ENCODE measurements at places on chromosomes 12 and 14.

DNA sequence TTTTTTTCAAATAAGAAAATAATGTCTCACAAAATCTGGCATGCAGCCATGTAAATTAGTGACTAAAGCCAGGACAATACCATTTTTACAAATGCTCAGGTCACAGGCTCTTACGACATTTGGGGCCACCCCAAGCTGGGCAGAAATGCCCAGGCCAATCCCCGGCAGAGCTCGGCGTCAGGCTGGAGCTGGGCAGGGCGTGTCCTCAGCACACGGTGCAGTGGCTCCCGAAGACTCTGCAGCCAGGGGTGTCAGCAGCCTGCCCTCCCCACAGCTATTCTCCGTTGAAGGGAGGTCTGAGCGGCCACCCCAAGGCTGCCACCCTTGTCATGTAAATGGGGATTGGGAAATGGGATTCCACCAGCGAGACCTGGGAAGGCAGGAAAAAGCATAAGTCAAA is 158.6 kb downstream of the DICER1 start:
- no peak for DNase-seq

GRCh38 chr14:58793131-58793740 is 155.5 kb downstream of the DACT1 start:
- no peak for DNase-seq

GRCh38 chr12:14795028-14795448 is 8.2 kb downstream of the WBP11 start:
- DNase-seq = no peak

DNA sequence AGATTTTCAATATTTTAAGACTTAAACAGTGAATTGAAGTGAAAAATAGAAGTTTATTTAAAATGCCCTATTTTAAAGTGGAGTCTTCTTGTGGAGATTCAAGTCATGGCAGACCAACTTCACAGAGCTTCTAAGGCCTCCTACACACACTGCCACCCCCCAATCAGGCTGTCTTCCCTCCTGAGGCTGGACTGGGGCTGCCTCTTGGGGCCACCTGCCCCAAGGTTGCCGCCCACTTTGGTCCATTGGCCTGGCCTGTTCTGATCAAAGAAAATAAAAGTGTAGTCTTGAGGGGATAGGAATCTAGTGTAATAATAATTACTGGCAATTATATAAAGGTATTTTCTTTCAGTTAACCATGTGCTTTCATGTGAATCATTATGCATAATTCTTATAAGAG is 1.3 kb downstream of the GOLT1B start:
- no peak for DNase-seq

DNA sequence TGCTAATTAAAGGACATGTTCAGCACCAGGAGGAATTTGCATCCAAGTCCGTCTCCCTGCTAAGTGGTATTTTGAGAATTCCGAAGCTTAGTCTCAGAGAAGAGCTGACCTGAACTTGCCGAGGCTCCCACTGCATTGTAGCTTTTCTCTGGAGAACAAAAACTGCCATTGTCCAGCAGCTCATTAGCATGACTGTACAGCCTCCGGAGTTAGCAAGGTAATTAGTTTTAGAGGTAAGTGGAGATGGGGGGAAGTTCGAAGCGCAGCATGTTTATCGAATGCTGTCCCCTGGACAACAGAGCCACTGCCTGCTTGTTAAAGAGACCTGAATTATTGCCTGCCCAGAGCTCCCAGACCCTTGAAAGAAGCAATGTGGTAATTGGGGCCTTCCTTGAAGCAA is 160.3 kb upstream of the PELI2 start:
- no peak for DNase-seq

GRCh38 chr12:14774906-14775635 is 28.2 kb downstream of the WBP11 start:
- DNase-seq = no peak

GRCh38 chr12:65779091-65779642 is 45.1 kb upstream of the HMGA2 start:
- DNase-seq = no peak

DNA sequence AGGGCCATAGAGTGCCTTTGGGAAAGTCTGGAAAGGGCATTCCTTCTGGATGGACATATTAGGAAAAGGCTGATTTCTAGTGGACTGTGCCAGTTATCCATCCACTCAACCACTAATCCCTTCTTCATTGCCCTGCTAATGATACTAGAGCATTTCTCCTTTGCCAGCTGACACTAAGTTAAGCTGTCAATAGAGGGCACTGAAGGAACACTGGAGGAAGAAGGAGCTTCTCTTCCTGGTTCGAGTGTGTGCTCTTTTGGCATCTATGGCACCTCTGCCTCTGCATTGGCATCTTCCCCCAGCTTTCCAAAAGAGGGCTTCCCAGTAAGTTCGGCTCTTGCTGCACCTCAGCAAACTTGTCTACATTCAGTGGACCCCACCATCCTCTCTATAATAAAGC is 165.4 kb downstream of the DERA start:
- DNase-seq = no peak

DNA sequence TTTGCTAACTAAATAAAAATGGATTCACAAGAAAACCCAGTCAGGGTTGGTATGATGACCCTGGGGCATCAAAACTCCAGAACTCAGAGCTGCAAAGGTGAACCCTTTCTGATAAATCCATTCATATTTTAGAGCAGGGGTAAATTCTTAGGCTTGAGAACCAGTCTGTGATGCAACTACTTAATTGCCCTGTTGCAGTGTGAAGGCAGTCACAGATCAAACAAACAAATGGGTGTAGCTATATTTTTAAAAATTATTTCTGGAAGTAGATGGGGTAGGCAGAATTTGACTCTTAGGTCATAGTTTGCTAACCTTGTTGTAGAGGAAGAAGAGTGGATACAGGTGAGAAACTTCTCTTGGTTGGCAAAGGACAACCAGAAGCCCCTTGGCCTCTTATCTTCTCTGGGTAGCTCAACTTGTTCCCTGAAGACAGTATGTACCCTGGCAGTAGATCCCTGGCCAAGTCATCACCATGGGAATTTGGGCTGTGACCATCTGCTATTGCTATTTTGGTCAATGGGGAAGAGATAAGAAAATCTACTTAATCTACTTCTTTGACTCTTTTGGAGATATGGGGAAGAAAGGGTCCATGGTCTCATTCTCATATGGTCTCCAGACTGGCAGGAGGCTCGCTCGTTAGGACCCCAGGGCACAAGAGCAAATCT is 216.1 kb downstream of the PPM1H start:
- DNase-seq = no peak

DNA sequence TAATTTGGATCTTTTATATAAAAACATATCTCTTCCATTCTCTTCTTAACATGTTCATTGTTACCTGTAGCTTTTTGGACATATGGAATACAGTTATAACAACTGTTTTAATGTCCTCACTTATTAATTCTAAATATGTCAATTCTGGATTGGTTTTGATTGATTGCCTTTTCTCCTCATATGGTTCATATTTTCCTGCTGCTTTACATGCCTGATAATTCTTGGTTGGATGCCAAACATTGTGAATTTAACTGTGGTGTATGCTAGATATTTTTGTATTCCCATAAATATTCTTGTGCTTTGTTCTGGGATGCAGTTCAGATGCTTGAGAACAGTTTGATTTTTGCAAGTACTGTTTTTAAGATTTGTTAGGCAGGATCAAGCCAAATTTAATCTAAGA is 10.8 kb downstream of the C14orf132 start:
- no peak for DNase-seq

DNA sequence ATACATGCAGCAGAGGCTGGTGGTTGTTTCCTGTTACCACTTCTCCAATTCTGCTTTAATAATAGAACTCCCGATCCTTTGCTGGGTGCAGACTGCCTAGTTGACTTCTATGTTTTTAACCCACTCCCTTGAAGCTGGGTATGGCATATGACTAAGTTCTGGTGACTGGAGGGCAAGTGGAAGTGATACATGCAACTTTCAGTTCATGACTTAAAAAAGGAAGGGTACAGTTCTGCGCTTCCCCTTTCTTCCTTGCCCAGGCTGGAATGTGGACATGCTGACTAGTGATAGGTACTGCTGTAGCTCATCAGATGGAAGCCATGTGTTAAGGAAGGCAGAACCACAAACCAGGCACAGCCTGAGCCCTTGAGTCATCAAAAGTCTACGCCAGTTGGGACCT is 2.4 kb upstream of the A2M start:
- no peak for DNase-seq

DNA sequence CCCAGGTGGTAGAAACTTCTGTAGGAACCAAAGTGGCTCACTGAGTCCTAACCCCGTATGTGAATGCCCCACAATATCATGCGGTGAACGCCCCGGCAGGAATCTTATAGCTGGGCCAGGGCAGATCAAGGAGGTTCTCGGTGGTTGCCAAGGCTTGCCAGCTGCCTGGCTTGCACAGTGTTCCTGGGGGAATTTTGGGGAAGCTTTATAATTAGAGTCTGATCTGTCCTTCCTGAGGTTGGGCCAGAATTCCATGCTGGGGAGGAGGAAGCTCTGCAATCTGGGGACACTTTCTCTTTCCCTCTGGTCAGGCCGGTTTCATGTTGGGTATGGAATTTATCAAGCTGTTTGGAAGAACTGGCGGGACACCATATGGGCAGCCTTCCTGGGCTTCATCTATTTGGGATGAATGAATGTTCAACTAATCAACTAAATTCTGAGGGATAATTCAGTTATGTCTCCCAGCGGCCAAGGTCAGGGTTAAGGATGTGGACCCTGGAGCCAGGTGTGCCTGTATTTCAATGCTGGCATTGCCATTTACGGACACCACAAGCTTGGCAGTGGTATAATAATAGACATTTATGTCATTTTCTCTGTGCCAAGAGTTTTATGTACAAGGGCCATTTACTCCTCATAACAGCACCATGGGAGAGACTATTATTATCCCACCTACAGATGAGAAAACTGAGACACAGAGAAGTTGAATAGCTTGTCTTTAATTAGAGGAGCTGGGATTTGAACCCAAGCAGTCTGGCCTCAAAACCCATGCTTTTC is 54.3 kb downstream of the SVOP start:
- DNase-seq = no peak

GRCh38 chr14:95503365-95504134 is 12.9 kb downstream of the SYNE3 start:
- no peak for DNase-seq
